ENCODE measurements at places on chromosomes 4 and X.

DNA sequence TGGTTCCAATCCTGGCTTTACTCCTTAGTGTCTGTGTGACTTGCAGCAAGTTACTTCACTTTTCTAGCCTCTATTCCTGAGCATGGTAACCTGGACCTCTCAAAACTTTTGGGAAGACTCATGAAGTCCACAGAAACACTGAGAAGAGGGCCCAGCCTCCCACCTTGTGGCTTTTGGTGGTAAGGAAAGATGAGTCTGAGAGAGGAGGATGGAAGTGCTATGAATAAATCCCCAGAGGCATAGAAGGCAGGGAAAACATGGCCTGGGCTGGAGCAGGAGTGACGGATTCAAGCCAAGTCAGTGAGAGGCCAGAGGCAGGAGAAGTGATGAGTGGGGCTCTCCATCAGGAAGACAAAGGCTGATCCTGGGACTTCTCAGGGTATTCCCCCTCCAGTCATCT is 10.9 kb upstream of the MAGEA4 start:
- no peak for DNase-seq

DNA sequence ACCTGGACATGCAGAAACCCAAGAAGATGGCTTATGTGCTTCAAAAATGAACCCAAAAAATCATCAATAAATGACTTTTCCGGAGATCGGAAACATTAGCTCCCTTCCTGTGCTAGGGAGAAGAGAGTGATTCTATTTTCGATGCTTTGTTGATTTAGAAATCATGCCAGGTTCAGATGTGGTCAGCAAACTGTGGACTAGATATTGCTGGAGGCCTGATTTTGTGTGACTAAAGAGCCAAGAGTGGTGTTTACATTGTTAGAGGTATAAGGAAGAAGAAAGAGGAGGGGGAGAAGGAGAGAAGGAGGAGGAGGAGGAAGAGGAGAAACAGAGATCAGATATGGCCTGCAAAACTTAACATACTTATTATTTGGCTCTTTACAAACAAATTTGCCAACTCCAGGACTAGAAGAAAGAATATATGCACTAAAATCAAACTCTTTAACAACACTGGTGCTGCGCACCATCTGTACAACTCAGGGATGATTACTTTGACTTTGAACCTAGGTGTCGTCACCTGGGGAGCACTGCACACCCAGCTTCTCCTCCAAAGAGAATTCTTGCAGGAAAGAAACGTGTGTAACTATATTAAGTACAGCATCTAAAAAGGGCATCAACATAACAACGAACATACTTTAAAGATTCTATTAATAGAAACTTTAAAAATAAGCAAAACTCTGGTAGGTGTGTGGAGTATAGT is 664.9 kb upstream of the LCORL start:
- DNase-seq = no peak

DNA sequence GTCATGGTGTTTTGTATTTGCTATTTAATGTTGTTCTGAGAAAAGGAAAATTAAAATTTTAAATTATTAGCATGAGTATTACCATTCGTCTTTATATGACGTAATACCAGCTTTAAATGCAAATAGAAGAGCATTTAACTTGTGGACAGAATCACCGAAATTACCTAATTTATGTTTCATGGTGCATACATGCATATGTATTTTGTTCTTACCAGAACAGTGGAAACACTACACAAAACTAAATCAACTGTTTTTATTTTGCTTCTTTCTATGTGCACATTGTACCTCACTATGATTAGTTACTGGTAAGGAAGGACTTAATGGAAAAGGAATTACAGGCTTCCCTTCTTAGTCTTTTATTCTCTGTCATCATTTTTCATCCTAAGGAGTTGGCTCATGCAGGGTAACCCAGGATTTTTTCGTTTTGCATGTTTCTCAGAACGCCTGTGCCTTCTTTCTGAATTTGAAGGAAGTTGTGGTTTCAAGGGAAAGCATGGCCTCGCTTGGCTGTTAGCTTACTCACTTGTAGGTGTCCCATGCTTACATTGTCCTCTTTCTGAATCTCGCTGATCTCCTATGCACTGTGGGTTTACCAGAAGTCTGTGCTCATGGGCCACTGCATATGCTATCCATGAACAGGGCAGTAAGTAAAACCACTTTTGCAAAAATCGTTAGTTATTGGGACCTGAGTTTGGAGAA is 300.0 kb upstream of the PUDP start:
- DNase-seq = no peak

DNA sequence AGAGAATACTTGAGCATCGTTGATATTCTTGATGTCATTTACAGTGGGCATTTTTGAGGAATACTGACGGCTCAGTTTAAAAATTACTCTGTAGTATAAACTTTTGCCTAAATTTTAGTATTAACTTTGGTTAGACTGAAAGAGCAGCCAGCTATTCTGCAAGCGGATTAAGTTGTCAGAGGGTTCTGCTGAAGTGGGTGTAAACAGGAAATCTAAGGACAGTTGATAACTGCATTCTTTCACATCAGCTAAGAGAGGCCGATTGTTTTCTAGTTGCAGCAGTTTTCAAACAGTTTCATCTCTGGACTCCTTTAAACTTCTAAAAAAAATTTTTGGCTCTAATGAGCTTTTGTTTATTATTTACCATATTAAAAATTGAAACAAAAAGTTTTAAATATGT is 149.6 kb downstream of the RAPGEF2 start:
- no peak for DNase-seq

DNA sequence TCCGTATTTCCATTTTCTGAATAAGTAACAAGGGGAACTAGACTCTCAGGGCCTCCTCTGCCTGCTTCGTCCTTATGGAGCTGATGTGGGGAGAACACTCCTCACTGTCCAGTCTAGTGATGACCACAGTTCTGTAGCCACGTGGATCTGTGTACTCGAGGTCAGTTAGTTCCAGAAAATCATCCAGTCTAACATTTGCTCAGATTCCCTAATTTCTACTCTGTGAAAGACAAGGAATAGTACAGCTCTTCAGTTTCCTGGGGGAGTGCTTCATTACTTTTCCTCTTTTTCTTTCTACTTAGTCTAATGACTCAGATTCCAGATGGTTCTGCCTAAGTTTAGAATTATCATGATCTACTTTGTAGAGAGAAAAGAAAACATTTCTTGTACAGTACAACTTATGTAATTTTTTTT is 82.6 kb downstream of the SORBS2 start:
- no peak for DNase-seq

DNA sequence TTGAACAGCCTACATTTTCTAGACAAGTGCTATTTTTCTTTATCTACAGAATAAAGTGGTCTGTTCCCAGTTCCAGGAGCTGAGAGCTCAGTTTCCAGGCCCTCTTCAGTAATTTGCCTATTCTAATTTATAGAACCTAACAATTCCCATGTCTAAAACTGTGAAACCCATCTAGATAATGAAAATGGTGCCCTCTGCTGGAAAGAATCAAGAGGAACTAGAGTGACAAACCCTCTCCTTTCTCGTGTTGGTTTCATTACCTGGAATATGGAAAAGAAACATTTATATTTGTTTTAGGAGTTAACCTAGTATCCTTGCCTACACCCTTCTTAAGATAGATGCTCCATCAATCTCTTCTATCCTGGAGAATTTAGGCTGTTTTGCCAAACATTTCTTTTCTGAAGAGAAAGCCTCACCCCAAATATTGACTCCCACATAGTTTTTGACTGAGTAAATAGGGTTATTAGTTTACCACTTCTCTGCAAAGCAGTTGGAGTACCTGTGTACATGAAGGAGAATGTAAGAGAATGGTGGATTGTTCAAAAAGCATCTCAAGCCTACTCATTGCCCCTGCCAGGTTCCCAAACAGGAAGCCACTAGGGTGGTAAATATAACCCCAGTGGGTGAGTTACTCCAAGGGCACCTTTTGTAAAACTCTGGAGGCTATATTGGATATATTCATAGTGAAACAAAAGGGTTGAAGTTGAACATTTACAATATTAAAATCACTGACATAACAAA is 121.6 kb downstream of the RASL11B start:
- DNase-seq = no peak

- no peak for DNase-seq
These were observed 412.2 kb upstream of the FAT1 start for GRCh38 chr4:187135878-187136277.

DNA sequence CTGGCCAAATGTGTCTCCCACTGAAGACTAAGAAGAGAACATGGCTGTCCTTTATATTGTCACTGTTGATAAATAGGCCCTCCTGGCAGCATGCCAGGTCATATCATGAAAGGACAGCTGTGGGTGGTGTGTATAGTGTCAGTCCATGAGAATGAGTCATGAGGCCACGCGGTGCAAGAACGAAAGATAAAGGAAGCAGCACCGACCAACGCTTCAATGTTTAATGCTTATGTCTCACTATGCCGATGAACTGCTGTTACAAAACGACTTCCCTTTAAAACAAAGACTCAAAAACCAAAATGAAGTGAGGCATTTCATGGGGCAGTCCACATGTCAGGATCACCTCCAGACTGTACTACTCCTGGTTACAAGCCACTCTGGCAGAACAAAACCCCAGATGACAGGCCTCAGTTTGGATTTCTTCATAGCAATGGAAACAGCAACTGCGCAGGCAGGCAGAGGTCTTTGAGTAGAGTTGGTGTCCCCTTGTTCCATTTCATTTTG is 5.2 kb upstream of the TCEANC start:
- DNase-seq = peak; percentile 37

- DNase-seq = no peak
These were observed 172.5 kb downstream of the CAMK2D start for GRCh38 chr4:113588895-113589668.

- DNase-seq = no peak
These were observed 47.9 kb downstream of the TET2 start for GRCh38 chr4:105194328-105195231.

DNA sequence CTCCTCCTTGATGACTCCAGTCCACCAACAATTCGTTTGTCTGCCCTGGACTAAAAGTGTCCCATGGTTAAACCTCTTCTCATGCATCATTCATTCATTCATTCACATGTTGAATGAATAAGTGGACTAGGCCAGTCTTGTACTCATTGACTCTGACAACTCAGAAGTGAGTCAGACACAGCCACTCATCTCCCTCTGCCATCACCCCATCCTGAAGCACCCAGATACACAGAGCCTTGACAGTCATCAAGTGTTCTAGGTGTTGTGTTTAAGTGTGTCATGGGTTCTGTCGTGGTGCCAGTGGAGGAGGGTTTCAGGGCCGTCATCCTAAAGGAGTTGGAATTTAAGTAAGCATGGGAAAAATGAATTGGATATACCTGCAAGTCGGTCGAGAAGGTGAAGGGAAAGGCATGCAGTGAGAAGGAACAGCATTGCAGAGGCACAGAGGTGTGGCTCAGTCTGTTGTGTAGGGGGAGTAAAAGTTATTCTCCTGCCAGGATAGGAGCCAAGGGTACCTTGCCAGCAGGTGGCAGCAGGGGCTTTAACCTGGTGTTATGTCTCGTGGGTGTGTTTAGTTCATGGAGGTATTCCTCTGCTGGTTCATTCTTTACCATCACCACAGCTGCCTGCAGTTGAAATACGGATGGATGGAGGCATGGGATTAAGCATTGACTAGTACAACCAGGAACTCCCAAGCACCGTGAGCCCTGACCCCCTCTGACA is 18.3 kb downstream of the MAGED2 start:
- DNase-seq = no peak

GRCh38 chr4:6732441-6733357 is 16.7 kb downstream of the BLOC1S4 start:
- DNase-seq = no peak

DNA sequence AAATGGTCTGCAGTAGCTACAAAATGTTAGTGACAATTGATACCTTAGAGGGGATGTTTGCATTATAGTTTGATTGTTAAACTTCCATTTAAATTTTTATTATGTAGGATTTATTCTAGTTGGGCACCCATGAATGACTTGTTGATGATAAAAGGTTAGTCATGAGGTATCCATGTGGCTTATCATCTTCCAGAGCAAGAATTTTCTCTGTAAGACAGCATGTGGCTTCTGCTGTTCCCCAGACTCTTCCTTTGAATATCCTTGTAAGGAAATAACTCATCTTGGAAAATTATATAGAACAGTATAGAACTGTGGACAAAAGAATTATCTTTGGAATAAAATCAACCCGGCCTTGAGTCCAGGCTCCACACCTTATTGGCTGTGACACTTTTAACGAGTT is 40.1 kb upstream of the KLHL8 start:
- no peak for DNase-seq

DNA sequence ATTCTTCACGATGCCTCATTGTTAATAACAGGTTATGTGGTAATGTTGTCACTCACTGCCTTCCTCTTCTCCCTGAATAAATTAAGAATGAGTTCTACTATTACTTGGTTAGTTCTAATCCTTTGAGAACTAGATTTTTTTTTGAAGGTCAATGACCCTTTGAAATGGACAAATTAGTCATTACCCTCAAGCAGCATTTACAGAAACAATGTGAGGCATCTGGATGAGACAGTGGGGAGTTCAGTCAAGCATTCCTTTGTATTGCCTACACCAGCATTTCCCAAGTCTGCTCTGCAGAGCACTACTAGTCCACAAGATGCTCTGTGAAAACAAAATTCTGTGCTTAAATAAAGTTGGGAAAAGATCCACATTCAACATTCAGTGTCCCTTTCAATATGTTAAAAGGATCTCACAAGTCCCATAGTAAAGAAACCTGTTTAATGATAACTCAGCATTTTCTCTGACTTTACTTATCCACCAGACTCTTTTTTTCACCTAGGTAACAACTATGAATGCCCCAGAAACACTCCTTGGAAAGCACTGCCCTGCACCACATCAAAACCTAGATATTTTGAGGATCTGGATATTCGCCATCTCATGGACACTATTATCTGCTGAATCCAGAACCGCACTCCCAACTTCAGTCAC is 60.6 kb downstream of the CHRDL1 start:
- DNase-seq = no peak

DNA sequence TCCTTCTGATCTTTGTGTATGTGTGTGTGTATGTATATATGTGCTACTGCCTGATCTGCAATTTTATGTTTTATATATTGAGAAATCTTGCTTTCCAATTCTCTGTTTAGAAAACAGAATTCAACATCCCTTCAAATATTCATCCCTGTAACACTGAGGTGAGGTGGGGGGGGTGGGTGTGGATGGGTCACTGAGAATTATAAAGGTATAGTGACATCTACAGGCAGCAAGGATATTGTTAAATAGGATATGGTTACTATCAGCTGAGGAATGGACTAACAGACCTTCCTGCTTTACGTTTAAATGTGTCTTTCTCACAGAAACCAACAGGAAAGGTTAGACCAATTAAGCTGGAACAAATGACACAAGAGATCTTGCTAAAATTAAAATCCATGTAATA is 19.0 kb upstream of the MAGEB2 start:
- no peak for DNase-seq

DNA sequence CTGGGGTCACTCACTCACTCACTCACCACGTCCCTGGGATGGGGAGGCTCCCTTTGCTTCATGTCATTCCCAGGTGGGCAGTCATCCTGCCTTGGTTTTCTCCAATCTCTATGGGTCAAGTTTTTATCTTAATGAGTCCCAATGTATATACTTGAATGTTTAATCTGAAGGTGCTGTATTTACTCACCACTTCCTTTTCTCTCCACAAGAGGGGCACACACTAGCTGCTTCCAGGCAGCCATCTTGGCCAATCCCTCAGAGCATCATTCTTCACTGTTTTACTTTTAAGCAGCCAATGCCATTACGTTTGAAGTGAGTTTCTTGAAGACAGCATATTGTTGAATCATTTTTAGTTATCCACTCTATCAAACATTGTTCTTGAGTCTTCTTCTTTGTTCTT is 153.4 kb upstream of the ARSJ start:
- DNase-seq = no peak

Measured in stimulated activated CD8-positive, alpha-beta memory T cell treated with anti-CD3 and anti-CD28 coated beads, Interleukin-15, amount 100 ng/mL, for 4 hours (primary cell).